ENCODE measurements at places on chromosomes 6 and 20.

GRCh38 chr20:47623206-47623605 lies 121.5 kb downstream of the NCOA3 start:
- no peak for DNase-seq

- no peak for DNase-seq
Observed at GRCh38 chr20:59560588-59561227, 43.6 kb upstream of the PHACTR3 start.

- no peak for DNase-seq
Observed at GRCh38 chr20:40814631-40814960, 125.6 kb upstream of the MAFB start.

GRCh38 chr20:55456316-55456940 lies 548.9 kb downstream of the CBLN4 start:
- no peak for DNase-seq

GRCh38 chr6:31048099-31048498 lies 37.8 kb downstream of the MUC22 start:
- no peak for DNase-seq

DNA sequence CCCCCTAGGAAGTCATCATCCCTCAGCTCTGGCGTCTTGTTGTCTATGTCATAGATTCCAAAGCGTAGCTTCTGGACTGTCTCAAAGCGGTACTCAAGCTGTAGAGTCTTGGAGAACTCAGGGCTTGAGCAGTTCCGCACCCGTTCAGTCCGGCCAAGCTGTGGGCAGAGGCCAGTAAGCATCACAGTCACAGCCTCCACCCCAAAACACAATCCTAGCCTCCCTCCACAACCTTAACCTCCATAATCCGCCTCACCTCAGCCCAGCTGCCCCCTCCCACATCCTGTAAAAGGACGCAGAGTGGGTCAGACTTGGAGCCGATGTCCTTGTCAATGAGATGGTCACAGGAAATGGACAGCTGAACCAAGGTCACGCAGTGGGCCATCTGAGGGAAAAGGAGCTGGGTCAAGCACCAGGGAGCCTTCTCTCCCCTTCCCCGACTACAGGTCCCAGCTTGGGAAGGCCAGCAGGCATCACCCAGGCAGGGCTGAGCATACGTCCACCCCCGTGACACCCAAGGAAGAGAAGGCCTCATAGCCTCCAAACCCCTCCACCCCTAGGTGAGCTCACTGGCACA lies 17.0 kb downstream of the SPAG4 start:
- no peak for DNase-seq

- DNase-seq = no peak
Observed at GRCh38 chr6:32370505-32370904, 1.2 kb downstream of the TSBP1 start.

DNA sequence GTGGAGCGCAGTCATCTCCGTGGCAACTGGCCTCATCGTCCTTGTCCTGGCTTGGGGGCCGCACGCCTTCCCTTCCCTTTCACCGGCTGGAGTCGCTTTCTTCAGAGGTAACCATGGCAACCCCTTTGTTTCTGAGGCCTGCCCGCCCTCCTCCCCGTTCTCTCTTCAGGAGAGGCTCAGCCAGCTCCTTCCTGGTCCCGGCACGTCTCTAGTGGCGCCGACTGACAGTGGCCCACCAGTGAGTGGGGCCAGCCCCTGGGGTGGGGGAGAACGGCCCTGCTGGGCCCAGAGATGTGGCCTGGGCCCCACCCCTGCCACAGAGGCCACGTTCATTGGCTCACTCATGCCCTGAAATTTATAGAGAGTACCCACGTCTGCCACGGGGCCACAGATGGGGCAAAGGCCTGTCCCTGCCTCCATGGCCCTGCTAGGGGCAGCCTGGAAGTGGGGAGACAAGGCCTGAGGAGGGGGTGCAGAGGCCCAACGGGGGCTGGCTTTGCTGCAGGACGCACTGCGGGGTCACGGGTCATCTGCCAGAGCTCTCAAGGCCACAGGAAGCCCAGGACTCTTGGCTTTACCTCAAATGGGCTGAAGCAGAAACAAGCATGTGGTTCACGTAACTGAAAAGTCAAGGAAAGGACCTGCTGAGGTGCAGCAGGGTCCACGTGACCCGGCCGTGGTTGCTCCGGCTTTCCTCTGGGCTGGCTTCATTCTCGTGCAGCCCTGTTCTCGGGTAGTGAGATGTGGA lies 1.4 kb upstream of the OSBPL2 start:
- no peak for DNase-seq

DNA sequence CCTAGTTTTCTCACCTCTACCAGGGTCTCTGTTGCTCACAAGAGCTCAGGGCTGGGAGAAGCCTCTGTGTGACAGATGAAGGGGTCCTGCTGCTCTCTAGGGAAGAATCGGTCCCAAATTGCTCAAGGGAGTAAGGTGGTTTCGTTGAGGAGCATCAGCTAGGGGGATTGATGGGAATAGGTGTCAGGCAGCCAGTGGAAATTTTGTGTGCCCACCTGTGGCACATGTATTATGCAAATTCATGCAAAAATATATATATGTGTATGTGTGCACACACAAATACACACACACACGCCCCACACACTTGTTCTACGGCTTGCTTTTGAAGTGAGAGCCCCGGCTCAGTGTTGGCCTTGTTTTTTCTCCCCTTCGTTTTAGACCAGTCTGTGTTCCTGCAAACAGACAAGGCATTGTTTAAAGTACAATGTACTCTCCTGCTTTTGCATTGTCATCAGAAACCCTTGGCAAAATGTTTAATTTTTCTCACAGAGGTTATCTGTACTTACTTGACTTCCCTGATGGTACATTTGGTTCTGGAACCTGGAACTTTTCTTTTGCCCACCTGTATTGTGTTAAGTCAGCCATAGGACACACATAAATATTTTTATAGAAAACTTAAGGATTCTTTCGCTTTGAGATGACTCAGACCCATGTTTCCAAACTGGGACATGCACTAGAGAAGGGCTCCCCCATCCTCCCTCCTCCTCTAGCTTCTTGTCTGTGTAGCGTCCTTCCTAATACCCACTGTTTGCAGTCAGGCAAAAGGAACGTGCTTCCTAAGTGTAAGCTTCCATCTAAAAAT lies 26.7 kb downstream of the FOXO3 start:
- DNase-seq = no peak

- DNase-seq = no peak
Observed at GRCh38 chr6:21886542-21887151, 293.1 kb downstream of the SOX4 start.

GRCh38 chr6:117396228-117396627 lies 29.5 kb downstream of the ROS1 start:
- DNase-seq = no peak

GRCh38 chr6:7893342-7893741 lies 17.2 kb downstream of the TXNDC5 start:
- DNase-seq = no peak

GRCh38 chr6:116396441-116396840 lies 25.7 kb downstream of the DSE start:
- no peak for DNase-seq

DNA sequence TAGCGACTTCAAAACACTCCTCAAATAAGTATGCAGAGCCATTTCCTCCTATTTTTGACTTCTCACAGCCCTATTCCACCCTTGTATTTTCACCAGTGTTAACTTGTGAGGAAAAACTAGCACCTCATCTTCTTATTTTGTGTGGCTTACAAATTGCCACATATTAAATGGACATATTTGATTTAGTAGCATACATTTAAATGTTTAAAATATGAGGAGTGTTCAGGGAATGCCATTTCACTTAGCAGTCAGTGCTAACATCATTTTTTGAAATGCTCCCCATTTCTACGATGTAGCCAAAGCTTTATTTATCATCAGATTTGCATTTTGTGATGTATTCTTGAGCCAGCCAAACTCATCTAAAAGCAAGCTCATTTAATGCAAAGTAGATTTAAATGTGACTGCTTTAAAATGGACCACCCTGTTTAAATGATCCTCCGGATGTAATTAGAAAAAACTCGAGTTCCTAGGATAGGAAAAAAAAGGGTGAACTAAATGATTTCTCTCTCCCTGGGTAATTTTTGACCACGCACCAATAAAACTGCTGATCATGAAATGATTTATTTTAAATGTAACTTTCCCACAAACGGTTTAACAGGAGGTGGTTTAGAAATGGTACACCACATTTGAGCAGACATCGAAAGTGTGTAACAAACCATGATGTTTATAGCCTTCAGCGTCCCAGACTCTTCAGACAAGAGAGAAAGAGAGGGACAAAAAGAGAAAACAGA lies 172.6 kb downstream of the CD83 start:
- no peak for DNase-seq

GRCh38 chr6:131061751-131062119 lies 1.3 kb downstream of the EPB41L2 start:
- no peak for DNase-seq

GRCh38 chr6:37690964-37691735 lies 6.5 kb downstream of the MDGA1 start:
- DNase-seq = no peak

DNA sequence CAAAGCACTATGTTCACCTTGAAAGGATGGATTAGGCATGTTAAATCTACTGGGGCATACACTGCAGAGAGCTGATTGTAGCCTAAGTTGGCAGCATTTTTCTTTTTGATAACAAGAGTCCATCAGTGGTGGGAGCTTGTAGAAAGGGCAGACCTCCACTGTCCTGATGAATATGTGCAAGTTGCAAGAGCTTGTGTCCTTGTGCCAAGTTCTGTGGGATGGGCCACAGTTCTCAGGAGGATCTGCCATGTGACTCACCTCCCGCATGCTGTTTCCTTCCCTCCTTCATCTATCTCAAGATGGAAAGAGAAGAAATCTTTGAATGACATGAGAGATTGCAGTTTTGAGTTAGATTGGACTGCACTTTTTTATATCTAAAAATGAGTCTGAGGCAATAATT lies 58.3 kb upstream of the GGTLC1 start:
- DNase-seq = no peak

DNA sequence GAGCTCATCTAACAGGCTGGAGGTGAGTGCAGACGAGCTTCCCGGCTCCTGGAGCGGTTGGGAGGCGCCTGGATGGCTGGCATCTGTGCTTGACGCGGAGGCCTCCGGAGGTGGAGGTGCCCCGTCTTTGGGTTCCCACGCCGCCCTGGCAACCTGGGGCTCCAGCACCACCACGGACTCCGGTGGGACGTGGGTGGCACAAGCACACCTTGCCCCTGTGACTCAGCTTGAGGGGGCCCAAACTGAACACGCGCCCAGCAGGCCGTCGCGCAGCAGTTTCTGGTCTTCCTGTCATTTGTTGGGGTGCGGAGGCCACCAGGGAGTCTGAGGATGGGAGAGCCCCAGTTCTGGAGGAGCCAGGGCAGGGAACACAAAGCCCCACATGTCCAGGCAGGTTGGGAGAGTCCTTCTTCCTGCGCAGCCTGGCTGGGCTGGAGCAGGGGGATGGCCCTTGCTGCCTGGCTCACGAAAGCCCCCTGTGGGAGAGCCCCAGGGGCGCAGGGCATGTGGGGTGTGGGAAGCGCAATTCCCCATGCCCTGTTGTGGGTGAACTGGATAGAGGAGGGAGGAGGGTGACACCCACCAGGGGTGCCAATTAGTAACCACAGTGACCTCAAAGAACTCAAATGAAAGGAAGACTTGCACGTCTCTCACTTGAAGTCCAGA lies 1378.6 kb upstream of the DEFB115 start:
- DNase-seq = no peak

GRCh38 chr6:27891320-27891875 lies 20.8 kb downstream of the OR2B2 start:
- DNase-seq = no peak

DNA sequence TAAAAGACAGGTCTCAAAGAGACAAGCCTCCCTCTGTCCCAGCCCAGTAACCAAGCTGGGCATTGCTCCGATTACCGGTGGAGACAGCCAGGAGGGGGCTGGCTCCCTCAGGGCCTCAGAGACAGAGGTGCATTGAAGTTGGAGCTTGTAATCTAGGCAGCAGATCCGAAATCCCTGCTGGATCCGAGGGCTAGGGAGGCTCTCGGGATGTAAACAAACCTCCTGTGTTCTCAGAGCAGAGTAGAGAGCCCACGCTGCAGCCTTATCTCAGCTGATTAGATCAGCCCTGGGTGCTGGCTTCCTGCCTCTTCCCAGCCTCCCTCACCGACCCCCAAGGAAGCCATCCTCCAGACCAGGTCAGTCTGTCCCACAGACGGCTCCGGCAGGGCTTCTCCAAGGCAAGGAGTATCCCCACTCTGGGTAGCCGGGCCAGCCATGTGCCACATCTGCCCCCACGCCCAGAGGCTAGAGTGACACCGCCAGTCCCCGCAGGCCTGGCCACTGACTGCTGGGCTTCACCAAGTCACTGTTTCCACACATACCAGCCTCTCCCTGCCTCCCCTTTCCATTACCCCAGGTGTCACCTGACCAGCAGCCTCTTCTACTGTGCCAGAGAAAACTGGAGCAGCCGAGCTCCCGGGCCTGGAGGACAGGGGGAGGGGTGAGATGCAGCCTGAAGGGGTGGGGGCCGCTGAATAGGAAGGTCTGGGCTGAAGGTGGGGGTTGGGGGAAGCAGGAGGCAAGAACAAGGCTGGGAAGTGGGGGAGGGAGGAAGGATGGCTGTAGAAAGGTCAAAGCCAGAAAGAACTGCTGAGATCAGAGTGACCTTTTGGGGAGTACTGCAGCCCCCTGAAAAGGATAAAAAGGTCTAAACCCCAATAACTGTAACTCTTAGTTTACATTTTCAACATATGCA lies 6.0 kb downstream of the SDC4 start:
- DNase-seq = no peak

- DNase-seq = peak; percentile 72
Observed at GRCh38 chr6:11363881-11364576, 131.6 kb upstream of the NEDD9 start.

DNA sequence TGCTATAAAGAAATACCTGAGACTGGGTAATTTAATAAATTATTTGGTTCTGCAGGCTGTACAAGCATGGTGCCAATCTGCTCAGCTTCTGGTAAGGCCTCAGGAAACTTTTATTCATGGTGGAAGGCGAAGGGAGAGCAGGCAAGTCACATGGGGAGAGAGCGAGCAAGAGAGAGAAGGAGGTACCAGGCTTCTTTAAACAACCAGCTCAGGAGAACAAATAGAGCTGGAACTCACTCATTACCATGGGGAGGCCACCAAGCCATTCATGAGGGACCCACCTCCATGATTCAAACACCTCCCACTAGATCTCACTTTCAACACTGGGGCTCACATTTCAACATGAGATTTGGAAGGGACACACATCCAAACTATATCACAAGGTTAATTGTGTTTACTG lies 44.9 kb upstream of the CRISP1 start:
- DNase-seq = no peak

GRCh38 chr20:61053889-61054288 lies 198.2 kb upstream of the CDH4 start:
- DNase-seq = no peak

Measured in stimulated activated CD4-positive, alpha-beta T cell treated with anti-CD3 and anti-CD28 coated beads, Interleukin-2, amount 100 ng/mL, for 4 hours (primary cell).